ENCODE measurements at places on chromosomes 13 and 19.

GRCh38 chr13:47426126-47426849 lies 529.4 kb upstream of the HTR2A start:
- no peak for DNase-seq

GRCh38 chr13:50355797-50356196 lies 340.6 kb downstream of the KCNRG start:
- no peak for DNase-seq

DNA sequence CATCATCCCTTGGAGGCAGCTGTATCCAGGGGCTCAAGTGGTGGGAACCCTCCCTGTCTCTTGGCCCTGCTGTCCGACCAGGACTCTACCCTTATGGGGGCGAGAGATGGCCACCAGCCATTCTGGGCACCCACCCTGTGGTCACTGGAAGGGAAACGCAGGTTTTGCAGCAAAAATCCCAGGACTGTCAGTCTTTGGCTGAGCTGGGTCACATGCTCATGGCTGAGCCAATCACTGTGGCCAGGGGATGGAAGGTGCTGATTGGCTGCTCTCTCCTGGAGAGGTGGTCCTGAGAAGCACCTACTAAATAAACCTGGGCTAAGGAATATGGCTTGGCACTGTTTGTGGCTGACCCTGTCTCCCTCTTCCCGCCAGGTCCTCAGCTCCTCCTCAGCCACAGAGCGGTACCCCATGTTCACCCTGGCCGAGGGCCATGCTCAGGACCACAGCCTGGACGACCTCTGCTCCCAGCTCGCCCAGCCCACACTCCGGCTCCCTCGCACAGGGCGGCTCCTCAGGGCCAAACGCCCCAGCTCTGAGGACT lies 8.9 kb downstream of the ATG4D start:
- DNase-seq, result no peak

- DNase-seq, result peak; percentile 59
Measured at GRCh38 chr13:110307767-110308655, 927 bp downstream of the COL4A2 start.

DNA sequence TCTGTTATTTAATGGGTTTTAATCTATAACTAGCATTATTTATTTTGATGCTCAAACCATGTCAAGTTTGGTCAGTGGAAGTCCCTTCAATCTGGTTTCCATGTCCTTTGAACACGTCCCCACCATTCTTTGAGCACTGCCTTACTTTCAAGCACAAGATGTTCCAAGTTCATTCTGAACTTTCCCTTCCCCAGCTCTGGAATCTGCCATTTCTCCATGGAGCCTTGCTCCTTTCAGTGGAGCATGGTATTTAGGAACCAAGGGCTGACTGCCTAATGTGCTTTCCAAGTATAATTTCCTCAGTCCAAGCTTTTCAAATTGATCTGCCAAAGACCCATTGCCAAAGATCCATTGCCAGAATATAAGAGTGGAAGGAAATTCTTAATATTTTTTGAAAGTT lies 1.1 kb upstream of the ZNF546 start:
- DNase-seq, result no peak

DNA sequence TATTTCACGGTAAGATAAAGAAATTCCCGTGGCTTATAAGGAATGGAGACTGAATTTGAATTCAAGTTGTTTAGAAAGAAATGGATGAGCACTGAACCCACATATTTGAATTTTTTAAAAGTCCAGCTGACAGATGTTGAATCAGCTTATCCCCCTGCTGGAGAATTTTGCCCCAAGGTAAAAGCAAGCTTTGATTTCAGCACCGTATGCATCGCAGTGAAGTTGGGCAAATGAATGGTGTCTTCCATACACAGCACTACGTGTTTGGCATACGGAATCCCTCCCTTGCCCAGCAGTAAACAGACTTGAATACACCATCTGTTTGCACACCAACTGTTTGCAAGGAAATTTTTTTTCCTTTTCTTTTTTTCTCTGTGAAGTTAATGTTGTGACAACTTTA lies 77.5 kb upstream of the PEG3 start:
- DNase-seq, result no peak

GRCh38 chr19:9151367-9151766 lies 11.2 kb downstream of the ZNF317 start:
- DNase-seq, result no peak

GRCh38 chr19:35693835-35694599 lies 10.3 kb upstream of the ZBTB32 start:
- peak; percentile 90 for DNase-seq

GRCh38 chr19:33758541-33759013 lies 38.1 kb upstream of the KCTD15 start:
- no peak for DNase-seq

DNA sequence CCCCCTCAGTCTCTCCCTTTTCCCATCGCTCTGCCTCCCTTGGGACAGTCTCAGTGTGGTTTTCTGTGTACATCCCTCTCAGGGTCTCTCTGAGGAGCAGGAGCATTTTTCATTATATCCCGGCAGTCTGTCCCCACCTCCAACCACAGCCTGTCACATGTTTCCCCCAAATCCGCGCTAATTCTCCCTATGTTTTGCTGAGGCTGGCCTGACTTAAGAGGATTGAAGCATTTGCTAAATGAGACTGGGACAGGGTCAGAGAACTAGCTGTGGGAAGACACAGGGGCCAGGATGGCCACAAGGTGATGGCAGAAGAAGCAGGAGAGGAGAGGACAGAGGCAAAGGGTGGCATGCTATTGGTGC lies 5.5 kb downstream of the TPRX1 start:
- no peak for DNase-seq

DNA sequence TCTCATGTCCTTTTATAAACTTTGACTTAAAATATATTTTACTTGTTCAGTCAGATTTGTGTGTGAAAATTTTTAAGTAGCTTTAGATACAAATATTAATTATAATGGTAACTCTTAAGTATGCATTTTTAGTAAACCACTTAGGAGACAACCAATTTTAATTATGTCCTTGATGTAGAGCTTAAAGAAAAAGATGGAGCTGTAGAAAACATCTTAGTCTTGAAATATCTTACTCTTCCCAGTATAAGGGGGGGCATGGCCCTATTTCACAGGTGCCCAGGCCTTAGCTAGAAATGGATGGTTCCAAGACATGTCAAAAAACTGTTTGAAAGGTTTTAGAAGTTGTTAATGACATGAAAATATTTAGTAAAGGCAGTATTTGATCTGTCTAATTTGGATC lies 43.4 kb upstream of the CEACAM21 start:
- no peak for DNase-seq

- DNase-seq, result no peak
Measured at GRCh38 chr19:7738023-7738422, 6.1 kb upstream of the CLEC4G start.

GRCh38 chr13:112187527-112188297 lies 120.8 kb downstream of the SOX1 start:
- no peak for DNase-seq

- DNase-seq, result no peak
Measured at GRCh38 chr19:44548736-44549135, 19.3 kb upstream of the CEACAM20 start.

- DNase-seq, result peak; percentile 84
Measured at GRCh38 chr19:4567584-4568071, 8.1 kb upstream of the SEMA6B start.

DNA sequence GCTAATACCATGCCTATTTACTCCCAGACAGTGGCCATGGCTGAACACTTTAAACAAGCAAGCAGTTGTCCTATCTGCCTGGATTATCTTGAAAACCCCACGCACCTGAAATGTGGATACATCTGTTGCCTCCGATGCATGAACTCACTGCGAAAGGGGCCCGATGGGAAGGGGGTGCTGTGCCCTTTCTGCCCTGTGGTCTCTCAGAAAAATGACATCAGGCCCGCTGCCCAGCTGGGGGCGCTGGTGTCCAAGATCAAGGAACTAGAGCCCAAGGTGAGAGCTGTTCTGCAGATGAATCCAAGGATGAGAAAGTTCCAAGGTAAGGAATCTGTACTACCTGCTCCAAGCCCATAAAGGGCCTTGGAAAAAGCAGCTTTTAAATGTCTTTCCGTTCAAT lies 8.6 kb downstream of the RFPL4AL1 start:
- DNase-seq, result no peak

DNA sequence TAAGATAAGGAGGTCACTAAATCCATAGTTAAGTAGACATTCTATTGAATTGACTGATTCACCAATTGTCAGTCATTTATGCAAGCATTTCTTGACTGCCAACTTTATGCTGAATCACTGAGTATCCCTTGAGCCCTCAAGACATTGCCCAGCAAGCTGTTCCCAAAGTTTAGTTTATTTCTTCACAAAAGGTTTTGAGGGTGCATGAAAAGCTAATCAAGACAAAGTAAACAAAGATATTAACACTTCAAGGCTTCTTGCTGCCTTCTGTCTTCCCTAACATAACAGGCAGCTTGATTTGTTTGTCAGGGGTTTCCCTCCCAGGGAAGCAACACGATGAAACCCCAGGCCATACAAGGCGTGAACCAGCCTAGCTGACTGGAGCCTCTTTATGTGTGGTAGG lies 374.4 kb downstream of the SPRY2 start:
- DNase-seq, result no peak
